GM23338 (cell line): ENCODE measurements at places on chromosomes 5 and 9. TPM values are rescaled to one million over a fixed set of nuclear protein-coding genes. Genes with fewer than 3 reads are reported as not detected.

GABRA1 gene
- polyA plus RNA-seq: 0.42 and 0.52 TPM in 2 replicates

DROSHA gene
- polyA plus RNA-seq: 87.4 and 87.8 TPM in 2 replicates

OTP gene
- polyA plus RNA-seq: not detected in 2 replicates

CYLC2 gene
- not detected in 2 replicates for polyA plus RNA-seq

ABO gene
- 0.21 and 0.34 TPM in 2 replicates for polyA plus RNA-seq

FAM78A gene
- 0.57 and 0.75 TPM in 2 replicates for polyA plus RNA-seq

SNCAIP gene
- 5.6 and 6.1 TPM in 2 replicates for polyA plus RNA-seq

CCDC152 gene
- polyA plus RNA-seq: 75.9 and 76.8 TPM in 2 replicates

GRCh38 chr9:715300-715699, 126.2 kb upstream of the DMRT1 start:
- no peaks in the 10 kb centered on the region for H3K27me3 ChIP-seq
- no peaks in the 10 kb centered on the region; the same call in 1 of the 2 replicates for H3K36me3 ChIP-seq
- H3K4me1 ChIP-seq: peaks cover 12% of the 10 kb centered on the region; the same call in 1 of the 2 replicates
- no peak for DNase-seq
- H3K4me3 ChIP-seq: no peak overlapping the region

GRCh38 chr9:106620866-106621265, 242.1 kb upstream of the ZNF462 start:
- no peak overlapping the region for H3K27ac ChIP-seq
- no peak for DNase-seq
- peaks cover 23% of the 10 kb centered on the region for H3K4me1 ChIP-seq
- H3K27me3 ChIP-seq: no peaks in the 10 kb centered on the region
- H3K4me3 ChIP-seq: no peak overlapping the region

DNA sequence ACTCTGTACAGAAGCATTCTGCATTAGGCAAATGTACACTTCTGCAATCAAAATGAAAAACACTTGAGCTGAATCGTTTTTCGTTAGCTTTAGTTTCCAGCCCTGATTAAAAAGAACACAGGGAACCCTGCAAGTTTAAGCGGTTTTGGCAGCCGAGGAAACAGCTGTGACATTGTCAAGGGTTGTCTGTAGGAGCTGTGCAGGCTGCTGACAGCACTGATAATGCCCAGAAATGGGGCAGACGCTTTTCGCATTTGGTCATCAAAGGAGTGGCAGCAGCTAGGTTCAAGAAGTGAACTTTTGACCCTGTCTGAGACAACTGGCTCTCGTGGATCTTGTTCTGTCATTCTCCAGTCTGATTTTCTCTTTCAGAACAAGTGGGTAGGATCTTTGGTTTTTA, 165.6 kb upstream of the CCDC152 start:
- H3K4me1 ChIP-seq: no peaks in the 10 kb centered on the region
- H3K27me3 ChIP-seq: no peaks in the 10 kb centered on the region
- no peak overlapping the region for H3K27ac ChIP-seq
- H3K36me3 ChIP-seq: no peaks in the 10 kb centered on the region
- no peak for DNase-seq

GRCh38 chr5:87190041-87190440, 77.6 kb upstream of the RASA1 start:
- no peak for DNase-seq
- H3K27me3 ChIP-seq: no peaks in the 10 kb centered on the region
- no peak overlapping the region for H3K27ac ChIP-seq
- H3K4me1 ChIP-seq: no peaks in the 10 kb centered on the region
- H3K4me3 ChIP-seq: no peak overlapping the region
- no peaks in the 10 kb centered on the region for H3K36me3 ChIP-seq

- H3K27ac ChIP-seq: no peak overlapping the region
- no peaks in the 10 kb centered on the region for H3K4me1 ChIP-seq
Measured at GRCh38 chr5:155878991-155879575, 447.9 kb upstream of the SGCD start.

DNA sequence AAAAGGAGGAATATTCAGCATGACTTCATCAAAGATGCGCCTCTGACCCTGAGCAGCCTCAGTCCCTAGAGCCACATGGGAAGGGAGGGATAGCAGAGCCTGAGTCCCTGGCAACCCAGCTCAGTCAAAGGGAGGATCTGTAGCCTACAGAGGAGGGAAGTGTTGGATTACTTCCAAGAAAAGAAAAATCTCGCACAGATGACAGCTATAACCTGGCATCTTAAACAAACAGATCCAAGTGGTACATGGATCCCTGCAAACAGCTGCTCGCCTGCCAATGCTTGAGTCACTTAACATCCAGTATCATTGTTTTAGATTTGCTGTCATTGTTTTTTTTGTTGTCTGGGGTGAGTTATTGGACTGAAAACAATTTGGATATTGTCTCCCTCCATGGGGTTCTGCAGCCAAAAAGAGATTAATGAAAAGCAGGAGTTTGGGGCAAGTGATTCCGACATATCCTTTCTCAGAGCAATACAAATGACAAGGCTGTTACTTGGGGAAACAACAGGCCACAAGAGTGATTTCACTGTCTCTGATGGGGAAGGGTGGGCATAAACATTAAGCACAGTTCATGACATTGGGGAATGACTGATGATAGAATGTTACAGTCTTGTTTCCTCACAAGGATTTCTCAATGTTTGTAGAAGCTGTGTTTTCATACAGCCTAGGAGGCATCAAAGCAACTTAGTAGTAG, 153.5 kb upstream of the KIF2A start:
- H3K4me3 ChIP-seq: no peak overlapping the region
- no peaks in the 10 kb centered on the region for H3K36me3 ChIP-seq
- no peaks in the 10 kb centered on the region for H3K4me1 ChIP-seq

DNA sequence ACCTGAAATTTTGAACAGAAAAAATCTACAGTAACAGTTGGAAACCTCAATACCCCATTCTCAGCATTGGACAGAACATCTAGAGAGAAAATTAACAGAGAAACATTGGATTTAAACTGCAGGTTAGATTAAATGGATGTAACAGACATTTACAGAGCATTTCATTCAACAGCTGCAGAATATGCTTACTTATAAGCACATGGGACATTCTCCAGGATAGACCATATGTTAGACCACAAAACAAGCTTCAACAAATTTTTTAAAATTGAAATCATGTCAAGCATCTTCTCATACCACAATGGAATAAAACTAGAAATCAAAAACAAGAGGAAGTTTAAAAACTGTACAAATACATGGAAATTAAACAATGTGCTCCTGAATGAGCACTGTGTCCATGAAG, 316.3 kb downstream of the FAM170A start:
- H3K27ac ChIP-seq: no peak overlapping the region
- peaks cover 9% of the 10 kb centered on the region; the same call in 1 of the 2 replicates for H3K4me1 ChIP-seq
- H3K36me3 ChIP-seq: no peaks in the 10 kb centered on the region
- DNase-seq: no peak

- no peak overlapping the region for H3K4me3 ChIP-seq
- DNase-seq: no peak
- no peak overlapping the region for H3K27ac ChIP-seq
- H3K36me3 ChIP-seq: no peaks in the 10 kb centered on the region
Measured at GRCh38 chr5:91825618-91826017, 442.5 kb upstream of the ARRDC3 start.

GRCh38 chr5:36396640-36397039, 94.9 kb upstream of the RANBP3L start:
- H3K4me1 ChIP-seq: no peaks in the 10 kb centered on the region
- no peak for DNase-seq
- no peaks in the 10 kb centered on the region for H3K36me3 ChIP-seq
- H3K4me3 ChIP-seq: no peak overlapping the region

DNA sequence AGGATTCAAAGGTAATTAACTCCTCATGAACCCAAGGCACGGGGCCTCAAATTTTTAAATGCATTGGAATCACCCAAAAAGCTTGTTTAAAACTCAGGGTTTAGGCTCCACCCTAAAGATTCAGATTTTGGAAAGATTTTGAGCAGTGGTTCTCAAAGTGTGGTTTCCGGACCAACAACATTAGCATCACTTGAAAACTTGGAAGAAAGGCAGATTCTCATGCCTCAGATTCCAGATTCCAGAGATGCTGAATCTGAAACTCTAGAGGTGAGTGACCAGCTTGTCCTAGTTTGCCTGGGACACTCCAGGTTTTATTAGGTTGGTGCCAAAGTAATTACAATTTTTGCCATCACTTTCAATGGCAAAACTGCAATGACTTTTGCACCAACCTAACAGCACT, 24.7 kb upstream of the TNIP1 start:
- no peaks in the 10 kb centered on the region for H3K4me1 ChIP-seq
- no peaks in the 10 kb centered on the region for H3K36me3 ChIP-seq
- H3K27ac ChIP-seq: no peak overlapping the region
- DNase-seq: no peak
- H3K4me3 ChIP-seq: no peak overlapping the region

DNA sequence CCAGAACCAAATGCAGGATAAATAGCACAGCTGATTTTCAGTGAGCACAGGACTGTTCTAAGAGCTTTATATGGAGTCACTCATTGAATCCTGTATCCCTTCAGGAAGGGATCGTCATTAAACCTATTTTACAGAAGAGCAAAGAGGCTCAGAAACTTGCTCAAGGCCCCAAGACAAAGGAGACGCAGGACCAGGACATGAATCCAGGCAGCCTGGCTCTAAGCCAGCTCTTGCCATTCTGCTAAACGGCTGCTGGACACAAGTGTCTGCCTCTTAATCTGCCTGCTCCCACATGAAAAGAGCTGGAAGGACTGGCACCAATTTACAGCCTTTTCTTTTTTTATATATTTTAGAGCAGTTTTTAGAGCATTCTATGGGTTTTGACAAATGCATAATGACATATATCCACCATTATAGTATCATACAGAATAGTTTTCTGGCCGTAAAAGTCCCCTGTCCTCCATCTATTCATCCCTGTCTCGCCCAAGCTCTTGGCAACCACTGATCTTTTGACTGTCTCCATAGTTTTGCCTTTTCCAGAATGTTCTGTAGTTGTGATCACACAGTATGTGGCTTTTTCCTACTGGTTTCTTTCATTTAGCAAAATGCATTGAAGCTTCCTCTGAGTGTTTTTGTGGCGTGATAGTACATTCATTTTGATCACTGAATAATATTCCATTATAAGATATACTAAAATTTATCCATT, 37.5 kb downstream of the RETREG1 start:
- no peak overlapping the region for H3K27ac ChIP-seq
- H3K4me3 ChIP-seq: no peak overlapping the region
- no peaks in the 10 kb centered on the region for H3K36me3 ChIP-seq
- peaks cover 37% of the 10 kb centered on the region for H3K4me1 ChIP-seq

- peak; percentile 78 for DNase-seq
- H3K4me1 ChIP-seq: no peaks in the 10 kb centered on the region
- H3K27ac ChIP-seq: no peak overlapping the region
- no peak overlapping the region for H3K4me3 ChIP-seq
Measured at GRCh38 chr5:8864053-8864452, 681.8 kb downstream of the SEMA5A start.
